Right ventricle myocardium inferior (tissue), 1 donor: ENCODE measurements at places on chromosomes 11 and 22. TPM values are rescaled to one million over a fixed set of nuclear protein-coding genes. Genes with fewer than 3 reads are reported as not detected.

The HEPN1 gene
- total RNA-seq: not detected

The TH gene
- not detected for total RNA-seq

The MPPED2 gene
- 9.7 TPM for total RNA-seq

The MRGPRX4 gene
- total RNA-seq: not detected

The F2 gene
- not detected for total RNA-seq

The APLNR gene
- total RNA-seq: 18.4 TPM

The OR8G5 gene
- not detected for total RNA-seq

The LRFN4 gene
- total RNA-seq: 24.7 TPM

The MPEG1 gene
- 18.3 TPM for total RNA-seq

The GRAP2 gene
- total RNA-seq: 3.5 TPM

The GAL3ST3 gene
- 1.5 TPM for total RNA-seq

The ARHGEF17 gene
- 57.1 TPM for total RNA-seq

The UFD1 gene
- 45.8 TPM for total RNA-seq

The PRR33 gene
- 5.0 TPM for total RNA-seq

The CCDC81 gene
- total RNA-seq: 0.22 TPM

The SHISA8 gene
- 6.8 TPM for total RNA-seq
